ENCODE measurements at places on chromosomes 7 and 10.
A peak's percentile ranks its signal among the peaks of the same experiment; 100 is the strongest.

DNA sequence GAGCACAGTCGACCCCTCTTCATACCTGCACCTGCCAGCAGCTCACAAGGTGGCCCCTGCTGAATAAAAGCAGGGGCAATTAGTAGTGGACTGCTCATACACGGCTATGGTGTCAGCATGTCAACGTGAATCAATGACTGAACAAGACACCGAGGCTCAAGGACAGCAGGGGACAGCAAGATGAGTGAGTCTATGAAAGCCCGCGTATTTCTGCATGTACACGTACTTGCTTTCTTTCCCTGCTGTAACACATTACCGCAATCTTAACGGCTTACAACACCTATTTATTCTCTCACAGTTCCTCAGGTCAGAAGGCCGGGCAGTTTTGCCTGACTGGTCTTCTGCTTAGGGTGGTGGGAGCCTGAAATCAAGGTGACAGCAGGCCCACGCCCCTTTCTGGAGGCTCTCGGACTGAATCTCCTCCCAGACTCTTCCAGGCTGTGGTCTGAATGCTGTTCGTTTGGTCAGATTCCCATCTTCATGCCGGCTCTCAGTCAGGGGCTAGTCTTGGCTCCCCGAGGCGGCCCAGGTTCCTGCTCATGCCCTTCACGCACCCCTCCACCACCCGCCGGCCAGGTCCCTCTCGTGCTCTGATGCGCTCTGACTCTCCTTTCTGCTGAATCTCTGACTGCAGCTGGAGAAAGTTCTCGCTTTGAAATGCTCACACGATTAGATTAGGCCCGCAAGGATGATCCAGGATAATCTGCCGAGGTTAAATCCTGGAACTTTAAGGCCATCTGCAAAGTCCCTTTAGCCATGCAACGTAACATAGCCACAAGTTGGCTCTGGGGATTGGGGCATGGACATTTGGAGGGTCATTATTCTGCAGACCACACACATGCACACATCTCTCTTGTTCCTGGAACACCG, 7.8 kb upstream of the PPP2R2D start:
- no peak for DNase-seq

GRCh38 chr7:45421806-45422205, 152.4 kb upstream of the ADCY1 start:
- DNase-seq: no peak

DNA sequence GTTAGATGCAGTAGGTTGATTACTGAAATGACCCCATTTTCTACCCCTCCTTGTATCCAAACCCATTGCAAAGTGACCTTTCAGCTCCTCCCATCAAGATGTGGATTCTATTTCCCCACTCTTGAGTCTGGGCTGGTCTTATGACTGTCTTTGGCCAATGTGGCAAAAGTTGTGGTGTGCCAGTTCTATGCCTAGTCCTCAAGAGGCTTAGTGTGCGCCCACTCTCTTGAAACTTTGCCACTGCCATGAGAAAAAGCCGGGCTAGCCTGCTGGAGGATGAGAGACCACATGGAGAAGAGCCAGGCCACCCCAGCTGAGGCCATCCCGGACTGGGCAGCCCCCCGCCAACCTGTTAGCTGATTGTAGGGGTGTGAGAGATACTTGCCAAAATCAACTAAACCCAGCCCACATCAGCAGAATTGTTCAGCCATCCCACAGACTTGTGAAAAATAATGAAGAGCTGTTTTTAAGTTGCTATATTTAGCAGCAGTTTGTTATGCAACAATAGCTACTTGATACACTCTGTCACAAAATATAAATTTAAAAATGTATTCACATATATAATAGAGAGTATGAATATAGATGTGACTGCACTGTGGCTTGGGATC, 131.0 kb upstream of the PALS2 start:
- no peak for DNase-seq

DNA sequence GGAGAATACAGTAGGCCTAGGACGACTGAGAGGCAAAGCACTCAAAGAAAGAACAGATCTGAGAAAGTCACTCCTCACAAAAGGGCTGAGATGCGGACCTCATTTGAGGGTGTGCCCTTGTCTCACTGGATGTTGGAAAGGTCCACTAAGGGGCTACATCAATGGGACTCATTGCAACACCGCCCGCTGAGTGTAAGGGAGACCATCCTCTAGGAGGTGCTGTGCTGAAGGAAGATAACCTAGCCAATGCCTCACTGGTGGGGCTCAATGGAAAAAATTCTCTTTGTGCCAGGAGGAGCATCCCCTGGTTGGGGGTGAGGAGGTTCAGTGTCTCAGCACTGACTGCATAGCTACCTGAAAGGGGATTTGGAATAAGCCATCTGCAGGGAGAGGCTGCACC, 758.7 kb upstream of the CELF2 start:
- DNase-seq: no peak

- no peak for DNase-seq
Observed at GRCh38 chr10:75245354-75246250, 9.8 kb upstream of the COMTD1 start.

GRCh38 chr7:32915041-32915536, 23.5 kb upstream of the KBTBD2 start:
- DNase-seq: no peak

- no peak for DNase-seq
Observed at GRCh38 chr7:2809903-2810625, 34.0 kb downstream of the GNA12 start.

GRCh38 chr10:119250641-119251314, 43.4 kb downstream of the GRK5 start:
- DNase-seq: no peak

DNA sequence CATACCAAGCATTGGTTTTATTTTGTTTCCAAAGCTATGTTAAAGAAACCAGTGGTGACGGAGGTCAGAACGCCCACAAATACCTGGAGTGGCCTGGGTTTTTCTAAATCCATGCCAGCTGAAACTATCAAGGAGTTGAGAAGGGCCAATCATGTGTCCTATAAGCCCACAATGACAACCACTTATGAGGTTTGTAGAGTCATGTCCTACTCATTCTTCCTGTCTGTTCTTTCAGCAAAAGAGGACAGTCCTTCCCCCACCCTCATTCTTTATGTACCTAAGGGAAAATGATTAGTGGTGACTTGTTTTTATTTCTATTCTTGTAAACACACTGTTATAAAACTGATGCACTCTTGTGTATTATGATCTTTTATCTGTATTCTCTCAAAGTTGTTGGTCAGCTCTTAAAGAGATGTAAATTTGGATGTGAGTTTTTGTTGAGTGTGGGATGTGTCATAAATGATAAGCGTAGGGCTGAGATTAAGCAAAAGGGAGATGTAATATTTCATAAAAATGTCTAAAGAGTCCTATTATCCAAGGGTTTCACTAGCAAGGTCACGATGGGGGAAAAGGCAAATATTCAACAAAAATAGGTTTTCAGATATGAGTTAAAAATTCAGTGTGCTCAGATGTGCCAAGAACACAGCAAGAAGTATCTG, 294.4 kb downstream of the BICC1 start:
- DNase-seq: no peak

DNA sequence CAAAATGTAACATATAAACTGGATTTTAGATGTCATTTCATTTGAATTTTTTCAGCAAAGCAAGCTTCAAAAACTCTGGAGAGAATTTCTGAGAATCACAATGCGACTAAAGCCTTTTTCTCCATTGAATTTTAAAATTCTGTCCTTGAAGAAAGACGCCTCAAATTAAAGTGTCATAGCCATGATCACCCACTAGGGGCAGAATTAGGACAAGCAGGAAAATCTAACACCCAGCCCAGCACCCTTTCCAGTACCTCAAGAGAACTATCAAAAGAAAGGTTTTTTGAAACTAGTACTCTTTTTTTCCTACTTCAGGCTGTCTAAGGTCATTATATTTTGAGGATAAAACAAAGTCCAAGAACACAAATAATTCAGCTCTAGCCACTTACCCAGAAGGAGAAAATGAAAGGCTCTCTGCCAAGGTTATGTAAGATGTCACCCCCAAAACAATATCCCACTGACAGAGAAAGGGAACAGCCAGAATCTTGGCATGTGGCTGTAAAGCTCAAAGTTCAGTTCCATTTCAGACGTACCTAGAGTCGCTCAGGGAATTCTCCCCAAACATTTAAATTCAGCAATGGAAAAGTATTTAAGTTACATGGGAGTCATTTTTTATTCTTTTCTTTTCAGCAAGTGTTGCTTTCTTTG, 299.4 kb downstream of the SNX13 start:
- DNase-seq: no peak

DNA sequence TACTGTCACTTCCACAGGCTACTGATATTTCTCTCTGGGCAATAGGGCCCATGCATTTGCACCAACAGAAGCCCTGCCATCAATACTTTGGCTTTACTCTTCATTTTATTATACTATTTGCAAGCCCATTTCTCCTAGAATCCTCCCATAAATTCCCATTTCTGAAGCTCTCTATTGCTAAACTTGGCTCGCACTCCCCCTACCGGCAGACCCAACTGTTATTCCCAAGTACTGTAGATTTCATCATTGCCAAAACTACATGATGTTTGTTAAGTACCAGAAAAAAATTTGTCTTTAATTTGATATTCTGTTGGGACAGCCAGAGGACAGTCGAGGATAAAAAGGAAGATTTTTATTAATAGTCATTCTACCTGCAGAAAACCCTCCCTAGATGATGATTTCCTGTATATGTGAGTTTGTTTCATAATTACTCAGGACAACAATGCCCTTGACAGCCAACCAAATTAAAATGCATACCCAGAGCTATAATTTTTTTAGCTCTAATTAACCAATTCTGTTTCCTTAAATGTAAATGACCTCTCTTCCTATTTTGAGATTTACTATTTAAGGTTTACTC, 298.6 kb downstream of the REEP3 start:
- DNase-seq: peak; percentile 23

- no peak for DNase-seq
Observed at GRCh38 chr10:60777696-60778213, 523 bp upstream of the CDK1 start.

DNA sequence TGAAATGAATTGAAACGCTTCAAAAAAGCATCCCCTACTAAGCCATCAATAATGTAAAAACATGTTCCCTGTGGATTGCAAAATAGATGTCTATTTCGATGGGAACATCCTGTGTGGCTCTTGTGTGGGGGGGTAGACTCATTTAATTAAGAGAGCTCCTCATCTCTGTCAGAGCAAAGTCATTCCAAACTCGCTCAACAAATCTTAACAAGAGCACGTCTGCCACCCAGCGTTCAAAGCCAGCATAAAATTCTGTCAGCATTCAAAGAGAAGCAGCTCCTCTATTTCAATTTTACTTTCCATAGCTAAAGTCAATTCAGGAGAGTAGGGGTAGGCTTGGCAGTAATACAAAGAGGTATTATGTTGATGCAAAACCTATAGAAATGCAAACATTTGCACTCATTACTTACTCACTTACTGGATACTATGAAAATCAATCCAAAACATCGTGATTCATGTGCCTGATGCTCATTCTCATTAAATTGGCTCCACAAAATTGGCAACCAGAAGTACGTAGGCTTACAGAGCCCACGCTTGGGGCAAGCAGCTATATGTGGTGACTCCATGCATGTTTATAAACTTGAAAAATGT, 114.9 kb downstream of the IPMK start:
- no peak for DNase-seq

DNA sequence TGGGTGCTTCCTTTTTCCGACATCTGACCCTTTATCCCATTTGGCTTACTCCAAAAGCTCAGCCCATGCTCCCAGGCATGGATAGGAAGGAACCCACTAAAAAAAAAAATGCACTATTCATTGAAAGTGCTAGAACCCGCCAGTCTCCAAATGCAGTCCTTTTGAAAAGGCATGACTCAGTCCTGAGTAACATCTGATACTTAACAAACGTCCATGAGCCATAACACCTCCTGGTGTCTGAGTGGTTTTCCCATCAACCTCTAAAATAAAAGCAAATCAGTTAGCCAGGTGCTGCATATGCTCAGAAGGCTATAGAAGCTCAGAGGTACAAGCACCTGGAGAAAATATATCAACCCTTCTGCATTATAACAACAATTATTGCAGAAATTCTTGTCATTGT, 45.0 kb upstream of the CACUL1 start:
- peak; percentile 11 for DNase-seq

GRCh38 chr7:155869784-155870076, 57.5 kb upstream of the SHH start:
- DNase-seq: no peak

GRCh38 chr10:90227217-90227656, 525.8 kb downstream of the KIF20B start:
- peak; percentile 85 for DNase-seq

DNA sequence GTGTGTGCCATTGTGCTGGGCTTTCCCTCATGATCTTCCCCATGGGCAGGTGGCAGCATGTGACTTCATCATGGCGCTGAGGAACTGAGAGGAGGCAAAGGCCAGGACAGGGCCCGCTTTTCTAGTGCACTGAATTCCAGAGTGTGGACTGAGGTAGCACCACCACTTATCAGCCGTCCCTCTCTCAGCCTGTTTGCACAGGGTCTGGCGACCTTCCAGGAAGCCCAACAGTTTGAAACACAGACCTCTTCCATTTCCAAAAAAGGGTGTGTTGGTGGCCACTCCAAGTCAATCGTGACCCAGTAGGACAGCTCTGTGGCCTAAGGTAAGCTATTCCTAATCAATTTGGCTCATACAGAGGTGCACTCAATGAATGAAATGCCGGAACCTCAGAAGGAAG, 4.4 kb downstream of the DNAJC30 start:
- no peak for DNase-seq

GRCh38 chr10:124802313-124802675, 675 bp downstream of the ABRAXAS2 start:
- DNase-seq: no peak

DNA sequence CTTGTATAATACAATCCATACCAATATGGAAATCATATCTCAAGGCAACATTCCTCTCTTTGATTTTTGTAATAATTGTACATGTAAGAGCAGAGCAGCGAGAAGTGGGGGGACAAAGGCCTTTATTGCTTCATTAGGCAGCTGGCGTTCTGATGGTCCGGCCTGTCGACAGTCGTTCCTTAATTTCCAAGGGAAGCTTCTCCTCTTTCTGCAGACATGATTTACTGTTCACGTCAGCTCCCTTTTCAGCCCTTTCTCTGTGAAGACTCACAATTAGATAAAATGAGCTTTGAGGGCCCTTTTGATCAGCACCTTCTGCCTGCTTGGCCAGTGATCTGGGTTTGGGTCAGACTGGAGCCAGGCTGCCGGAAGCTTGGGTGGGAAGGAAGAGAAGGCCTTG, 65.6 kb upstream of the CTBP2 start:
- DNase-seq: no peak

GRCh38 chr7:114375907-114376306, 38.7 kb upstream of the FOXP2 start:
- no peak for DNase-seq

Measured in retinal pigment epithelial cell (primary cell).